ENCODE measurements at places on chromosomes 3 and 15. TPM values are rescaled to one million over a fixed set of nuclear protein-coding genes. Genes with fewer than 3 reads are reported as not detected.

The CLSTN2 gene
- not detected for total RNA-seq

The VIPR1 gene
- 68.0 TPM for total RNA-seq

The FEZF2 gene
- not detected for total RNA-seq

The CFAP44 gene
- 19.9 TPM for total RNA-seq

The BTD gene
- total RNA-seq: 18.0 TPM

Data from T-cell (primary cell).